ENCODE measurements at places on chromosomes 2 and 18. TPM values are rescaled to one million over a fixed set of nuclear protein-coding genes. Genes with fewer than 3 reads are reported as not detected.
A peak's percentile ranks its signal among the peaks of the same experiment; 100 is the strongest.

DNA sequence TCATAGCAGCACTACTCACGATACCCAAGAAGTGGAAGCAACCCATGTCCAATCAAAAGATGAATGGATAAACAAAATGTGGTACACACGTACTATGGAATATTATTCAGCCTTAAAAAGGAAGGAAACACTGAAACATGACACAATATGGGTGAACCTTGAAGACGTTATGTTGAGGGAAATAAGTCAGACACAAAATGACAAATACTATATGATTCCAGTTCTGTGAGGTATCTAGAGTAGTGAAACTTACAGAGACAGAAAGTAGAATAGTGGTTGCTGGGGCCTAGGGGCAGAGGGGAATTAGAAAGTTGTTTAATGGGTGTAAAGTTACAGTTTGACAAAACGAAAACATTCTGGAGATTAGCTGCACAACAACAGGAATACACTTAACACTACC, 24.7 kb downstream of the TLK1 start:
- no peaks in the 10 kb centered on the region for H3K36me3 ChIP-seq
- no peak overlapping the region for H3K4me3 ChIP-seq
- no peak for DNase-seq
- peaks cover 32% of the 10 kb centered on the region for H3K4me1 ChIP-seq
- no peaks in the 10 kb centered on the region for H3K27me3 ChIP-seq
- no peak overlapping the region for H3K27ac ChIP-seq

DNA sequence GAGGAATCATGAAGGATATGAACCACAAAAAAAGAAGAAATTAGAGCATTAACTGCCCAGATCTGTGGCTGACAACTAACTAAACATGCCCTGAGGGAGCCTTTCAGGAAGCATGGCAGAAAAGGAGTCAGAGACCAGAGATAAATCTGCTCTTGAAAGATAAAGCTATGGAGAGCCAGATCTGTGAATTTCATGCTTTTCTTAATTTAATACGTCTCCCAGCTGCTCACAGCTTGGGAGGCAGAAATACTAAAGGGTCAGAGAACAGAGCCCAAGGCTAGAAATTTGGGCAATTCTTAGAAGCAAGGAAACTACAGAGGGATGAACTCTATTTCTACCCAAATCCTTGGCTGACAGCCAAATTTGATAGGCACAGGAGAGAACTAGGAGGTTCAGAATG, 223.0 kb upstream of the DPP10 start:
- H3K4me3 ChIP-seq = no peak overlapping the region
- H3K36me3 ChIP-seq = no peaks in the 10 kb centered on the region
- H3K27ac ChIP-seq = no peak overlapping the region
- H3K27me3 ChIP-seq = no peaks in the 10 kb centered on the region

GRCh38 chr2:159232456-159233170, 53.9 kb downstream of the WDSUB1 start:
- no peak overlapping the region for H3K27ac ChIP-seq
- no peak for DNase-seq
- no peaks in the 10 kb centered on the region for H3K27me3 ChIP-seq
- H3K36me3 ChIP-seq = peaks cover 56% of the 10 kb centered on the region

DNA sequence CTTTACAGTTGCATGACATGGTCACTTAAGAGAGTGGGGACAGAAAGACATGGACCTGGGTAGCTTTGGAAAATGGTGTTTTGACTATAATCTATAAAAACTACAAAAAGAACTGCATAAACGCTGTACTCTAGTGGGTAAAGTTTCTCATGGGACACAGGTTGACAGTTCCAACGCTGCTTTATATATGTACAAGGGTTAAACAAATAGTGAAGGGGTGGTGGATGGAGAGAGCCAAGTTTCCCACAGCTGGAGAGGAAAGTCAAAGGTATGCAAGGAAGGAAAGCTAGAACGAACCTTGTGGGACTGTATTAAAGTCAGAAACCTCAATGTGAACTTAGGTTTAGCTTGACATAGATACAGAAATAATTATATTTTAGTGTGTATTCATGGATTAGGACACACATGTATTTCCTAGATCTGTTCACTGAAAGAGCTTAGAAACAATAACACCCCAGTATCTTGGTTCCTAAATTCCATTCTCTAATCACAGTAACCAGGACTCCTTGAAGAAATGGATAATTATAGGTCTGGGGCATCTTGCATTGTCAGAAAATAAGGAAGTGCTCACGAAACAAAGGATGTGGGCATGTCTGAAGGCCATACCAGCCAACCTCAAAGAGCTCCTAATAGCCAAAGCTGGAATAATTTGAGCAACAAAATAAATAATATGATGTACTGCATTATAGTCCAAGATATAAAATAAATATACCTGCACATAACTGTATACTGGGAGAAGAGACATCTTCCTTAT, 28.8 kb downstream of the TANC1 start:
- DNase-seq = no peak
- peaks cover 15% of the 10 kb centered on the region for H3K4me1 ChIP-seq
- H3K4me3 ChIP-seq = no peak overlapping the region

DNA sequence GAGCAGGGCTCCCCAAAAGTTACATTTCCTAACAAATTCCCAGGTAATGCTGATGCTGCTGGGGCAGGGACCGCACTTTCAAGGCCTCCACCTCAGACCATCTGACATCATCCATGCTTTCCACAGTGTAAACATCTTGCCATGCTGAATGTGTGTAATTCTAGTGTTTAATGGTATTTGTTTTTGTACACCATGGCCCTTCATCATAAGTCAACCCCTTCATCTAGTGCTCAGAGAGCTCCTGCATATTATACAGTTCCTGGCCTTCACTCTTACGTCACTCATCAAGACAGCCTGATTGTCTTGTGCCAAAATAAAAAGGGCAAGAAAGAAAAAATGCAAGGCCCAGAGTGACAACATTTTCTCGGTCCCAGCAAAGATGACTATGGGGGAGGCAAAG, 77.5 kb upstream of the ZFP36L2 start:
- H3K36me3 ChIP-seq = no peaks in the 10 kb centered on the region
- H3K4me1 ChIP-seq = peaks cover 49% of the 10 kb centered on the region
- no peak for DNase-seq
- no peaks in the 10 kb centered on the region for H3K27me3 ChIP-seq
- H3K27ac ChIP-seq = peak overlapping the region; percentile 87

DNA sequence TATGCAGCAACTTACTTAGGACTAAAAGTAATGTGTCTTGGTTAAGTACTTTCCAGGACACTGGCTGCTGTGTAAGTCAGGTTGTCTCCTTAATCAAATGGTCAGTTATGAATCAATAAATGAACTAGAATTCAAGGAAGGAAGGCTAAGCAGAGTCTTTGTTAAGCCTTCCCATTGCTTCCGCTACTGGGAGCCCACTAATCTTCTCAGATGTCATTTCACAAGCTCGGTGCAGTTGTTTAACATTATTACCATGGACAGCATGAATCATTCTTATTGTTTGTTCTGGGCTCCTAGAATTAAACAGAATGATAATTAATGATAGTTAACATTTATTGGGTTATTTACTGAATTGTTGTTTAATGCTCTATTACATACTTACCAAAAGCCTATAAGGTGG, 26.0 kb upstream of the MEIS1 start:
- H3K27ac ChIP-seq = no peak overlapping the region
- H3K4me1 ChIP-seq = no peaks in the 10 kb centered on the region
- no peak for DNase-seq
- H3K27me3 ChIP-seq = no peaks in the 10 kb centered on the region
- H3K4me3 ChIP-seq = no peak overlapping the region

DNA sequence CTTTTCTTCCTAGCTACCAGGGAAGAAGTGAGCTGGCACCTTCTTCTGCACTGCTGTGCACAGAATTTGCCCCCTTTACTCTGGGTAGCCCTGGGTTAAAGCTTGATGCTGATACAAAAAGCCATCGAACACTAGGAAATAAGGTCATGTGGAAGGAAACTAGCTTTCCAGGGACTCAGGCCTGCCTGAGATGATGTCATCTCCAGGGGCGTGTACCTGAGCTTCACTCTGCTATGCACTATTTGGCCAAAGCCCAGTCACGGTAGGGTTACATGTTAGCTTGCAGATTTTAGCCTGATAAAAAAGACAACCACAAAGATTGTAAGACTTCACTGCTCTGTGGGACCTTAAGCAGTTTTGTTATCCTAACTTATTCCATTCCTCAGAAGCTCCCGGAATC, 20.4 kb downstream of the EDAR start:
- DNase-seq = no peak
- no peak overlapping the region for H3K4me3 ChIP-seq
- no peaks in the 10 kb centered on the region for H3K4me1 ChIP-seq
- no peak overlapping the region for H3K27ac ChIP-seq

- H3K27ac ChIP-seq = peak overlapping the region; percentile 91
- H3K4me3 ChIP-seq = peak overlapping the region; percentile 26
- no peaks in the 10 kb centered on the region for H3K36me3 ChIP-seq
- peaks cover 44% of the 10 kb centered on the region for H3K4me1 ChIP-seq
- DNase-seq = no peak
Measured at GRCh38 chr2:138500592-138501424, 762 bp upstream of the SPOPL start.

DNA sequence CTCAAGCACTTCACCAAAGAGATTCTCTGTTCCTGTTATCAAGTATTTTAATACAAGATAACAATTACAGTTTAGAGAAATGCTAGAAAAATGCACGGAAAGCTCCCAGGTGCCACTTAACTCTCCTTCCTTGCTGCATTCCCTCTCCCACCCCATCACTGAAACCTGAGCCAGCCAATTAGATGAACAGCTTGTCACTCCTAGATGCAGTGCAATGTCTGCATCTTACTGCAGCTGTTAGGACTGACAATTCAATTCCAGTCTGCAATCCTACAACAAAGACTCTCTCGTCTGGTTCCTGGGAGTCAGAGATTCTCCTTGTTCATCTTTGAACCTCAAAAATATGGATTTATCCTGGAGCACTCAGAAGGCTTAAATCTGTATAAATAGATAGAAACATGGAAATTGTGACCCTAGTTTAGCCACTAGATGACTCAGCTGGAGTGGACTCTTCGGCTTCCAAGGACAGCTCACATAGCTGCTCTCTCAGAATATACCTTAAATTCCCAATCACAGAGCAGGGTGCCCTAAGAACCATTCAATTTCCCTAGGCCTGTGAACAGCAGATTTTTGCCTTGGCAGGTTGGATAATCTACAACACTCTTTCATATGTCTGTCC, 311.1 kb downstream of the NRXN1 start:
- DNase-seq = no peak
- no peak overlapping the region for H3K27ac ChIP-seq
- no peak overlapping the region for H3K4me3 ChIP-seq
- no peaks in the 10 kb centered on the region for H3K27me3 ChIP-seq

- no peak overlapping the region for H3K27ac ChIP-seq
- no peak overlapping the region for H3K4me3 ChIP-seq
- no peaks in the 10 kb centered on the region for H3K4me1 ChIP-seq
- no peaks in the 10 kb centered on the region for H3K27me3 ChIP-seq
- H3K36me3 ChIP-seq = no peaks in the 10 kb centered on the region
Measured at GRCh38 chr2:65456886-65457285, 24.5 kb upstream of the SPRED2 start.

- peaks cover 16% of the 10 kb centered on the region for H3K4me1 ChIP-seq
- no peak overlapping the region for H3K4me3 ChIP-seq
- H3K36me3 ChIP-seq = no peaks in the 10 kb centered on the region
- H3K27me3 ChIP-seq = no peaks in the 10 kb centered on the region
- DNase-seq = no peak
- no peak overlapping the region for H3K27ac ChIP-seq
Measured at GRCh38 chr18:62660691-62661090, 54.6 kb upstream of the PHLPP1 start.

- no peak for DNase-seq
- no peak overlapping the region for H3K4me3 ChIP-seq
- H3K27ac ChIP-seq = no peak overlapping the region
- H3K27me3 ChIP-seq = no peaks in the 10 kb centered on the region
Measured at GRCh38 chr2:71478806-71479205, 25.4 kb downstream of the DYSF start.

GRCh38 chr2:205424326-205424725, 258.0 kb upstream of the NRP2 start:
- DNase-seq = no peak
- no peaks in the 10 kb centered on the region for H3K36me3 ChIP-seq
- H3K27me3 ChIP-seq = no peaks in the 10 kb centered on the region
- no peak overlapping the region for H3K27ac ChIP-seq

DNA sequence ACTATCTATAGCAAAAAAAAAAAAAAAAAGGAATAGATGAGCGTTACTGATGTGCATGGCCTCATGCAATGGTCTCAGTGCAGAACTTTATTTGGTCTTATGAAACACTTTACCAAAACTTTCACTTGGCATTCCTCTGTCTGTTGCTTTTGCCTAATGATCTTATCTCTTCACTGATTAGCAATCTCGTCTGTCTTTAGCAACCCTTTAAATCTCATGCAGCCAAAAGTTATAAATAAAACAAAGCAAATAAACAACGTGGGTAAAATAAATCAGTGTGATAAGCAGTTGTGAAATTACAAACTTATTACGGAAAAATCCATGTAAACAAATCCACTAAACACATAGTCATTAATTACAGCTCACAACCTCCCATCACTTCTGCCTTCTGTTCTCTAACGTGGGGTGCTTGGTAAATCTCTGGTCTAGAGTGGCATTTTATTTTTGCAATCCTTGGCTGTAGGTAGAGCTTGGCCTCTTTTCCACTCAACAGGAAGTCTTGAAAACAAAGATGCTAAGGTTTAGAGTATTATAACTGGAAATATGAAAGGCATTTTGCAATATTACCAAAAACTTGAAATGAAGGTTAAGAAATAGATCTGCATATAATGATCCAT, 288.0 kb downstream of the AFF3 start:
- H3K27me3 ChIP-seq = no peaks in the 10 kb centered on the region
- H3K36me3 ChIP-seq = no peaks in the 10 kb centered on the region
- no peak overlapping the region for H3K27ac ChIP-seq
- no peak for DNase-seq
- H3K4me3 ChIP-seq = no peak overlapping the region

- peak; percentile 61 for DNase-seq
- no peaks in the 10 kb centered on the region for H3K27me3 ChIP-seq
- peaks cover 3% of the 10 kb centered on the region for H3K4me1 ChIP-seq
- H3K36me3 ChIP-seq = no peaks in the 10 kb centered on the region
- no peak overlapping the region for H3K4me3 ChIP-seq
Measured at GRCh38 chr18:62982600-62983251, 267.4 kb downstream of the PHLPP1 start.

The NYAP2 gene
- total RNA-seq = not detected

The TUBB8B gene
- total RNA-seq = 1.3 TPM

The TMEM37 gene
- total RNA-seq = 17.8 TPM

The OR6B2 gene
- not detected for total RNA-seq

The TBR1 gene
- total RNA-seq = 0.64 TPM

The SH2D6 gene
- total RNA-seq = not detected

Data from adrenal gland (tissue), 19 donors.